Activated CD4-positive, alpha-beta T cell treated with anti-CD3 and anti-CD28 coated beads, Interleukin-2, amount 50 U/mL, for 1 hour (primary cell): ENCODE measurements at places on chromosomes 13 and 19.

DNA sequence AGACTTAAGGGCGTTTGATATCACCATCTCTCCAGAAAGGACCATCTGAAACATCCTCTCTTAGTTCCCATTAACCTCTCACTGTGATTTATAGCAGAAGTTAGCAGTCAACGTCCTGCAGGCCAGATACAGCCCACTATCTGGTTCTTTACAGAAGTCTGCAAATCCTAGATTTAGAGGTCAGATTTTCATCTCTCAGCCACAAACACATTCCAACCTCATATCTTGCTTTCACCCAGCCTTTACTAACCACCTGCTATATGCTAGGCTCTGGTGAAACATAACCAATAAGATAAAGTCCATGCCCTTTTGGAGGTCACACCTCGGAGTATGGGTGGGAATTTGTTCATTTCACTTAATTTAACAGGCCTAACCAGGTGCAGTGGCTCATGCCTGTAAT is 76.8 kb upstream of the CACNA1A start:
- no peak for DNase-seq

- peak; percentile 60 for DNase-seq
These were observed 11.9 kb upstream of the FOSB start for GRCh38 chr19:45455707-45456499.

DNA sequence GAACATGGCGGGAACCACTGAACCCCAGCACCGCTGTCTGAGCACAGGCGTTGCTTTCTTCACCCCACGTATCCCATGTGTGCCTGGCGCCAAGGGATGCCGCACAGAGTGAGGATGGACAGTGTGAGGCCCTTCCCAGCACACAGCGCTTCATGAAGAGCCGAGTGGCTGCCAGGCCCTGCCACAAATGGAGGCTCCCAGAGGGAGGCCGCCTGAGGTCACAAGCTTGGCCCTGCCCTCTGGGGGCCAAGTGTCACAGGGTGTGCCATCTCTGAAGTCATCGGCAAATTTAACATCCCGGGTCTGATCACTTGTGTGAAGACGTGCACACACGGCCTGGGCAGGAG is 24.4 kb downstream of the MPND start:
- DNase-seq = no peak

GRCh38 chr13:51451467-51452360 is 1.1 kb downstream of the INTS6 start:
- DNase-seq = peak; percentile 70

DNA sequence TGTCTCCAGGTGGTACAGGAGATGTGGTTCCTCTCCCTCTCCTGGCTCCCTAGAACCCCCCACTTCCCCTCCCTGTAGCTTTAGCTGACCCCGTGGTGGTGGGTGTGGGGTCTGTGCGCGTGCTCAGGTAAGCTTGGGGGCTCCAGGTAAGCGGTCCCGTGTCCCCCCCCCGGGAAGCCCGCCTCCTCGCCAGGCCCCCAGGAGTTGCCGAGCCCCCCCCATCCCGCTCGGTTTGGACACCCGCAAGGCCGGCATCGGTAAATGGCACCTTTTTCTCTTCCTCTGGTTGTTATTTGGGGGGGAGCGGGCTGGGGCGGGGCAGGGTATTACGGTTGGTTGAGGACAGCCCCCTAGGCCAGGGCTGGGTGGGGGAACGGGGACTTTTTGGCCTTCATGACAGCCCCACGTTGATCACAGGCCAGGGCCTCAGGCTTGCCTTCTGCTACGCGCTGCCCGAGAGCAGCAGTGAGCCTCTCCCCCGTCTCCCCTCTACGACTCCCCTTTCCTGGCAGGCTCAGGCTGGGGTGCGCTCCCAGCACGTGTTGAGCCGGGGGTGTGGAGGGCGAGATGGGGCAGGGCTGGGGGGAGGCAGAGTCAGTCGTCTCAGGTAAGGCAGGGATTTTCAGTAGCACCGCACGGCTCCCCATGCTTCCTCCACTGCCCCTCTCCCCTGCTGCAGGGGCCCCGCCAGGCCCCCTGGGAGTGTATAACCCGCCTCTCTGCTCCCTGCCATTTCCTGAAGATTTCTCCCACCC is 10.7 kb upstream of the LIN7B start:
- DNase-seq = no peak

- DNase-seq = no peak
These were observed 46.2 kb downstream of the FNDC3A start for GRCh38 chr13:49021953-49022352.

DNA sequence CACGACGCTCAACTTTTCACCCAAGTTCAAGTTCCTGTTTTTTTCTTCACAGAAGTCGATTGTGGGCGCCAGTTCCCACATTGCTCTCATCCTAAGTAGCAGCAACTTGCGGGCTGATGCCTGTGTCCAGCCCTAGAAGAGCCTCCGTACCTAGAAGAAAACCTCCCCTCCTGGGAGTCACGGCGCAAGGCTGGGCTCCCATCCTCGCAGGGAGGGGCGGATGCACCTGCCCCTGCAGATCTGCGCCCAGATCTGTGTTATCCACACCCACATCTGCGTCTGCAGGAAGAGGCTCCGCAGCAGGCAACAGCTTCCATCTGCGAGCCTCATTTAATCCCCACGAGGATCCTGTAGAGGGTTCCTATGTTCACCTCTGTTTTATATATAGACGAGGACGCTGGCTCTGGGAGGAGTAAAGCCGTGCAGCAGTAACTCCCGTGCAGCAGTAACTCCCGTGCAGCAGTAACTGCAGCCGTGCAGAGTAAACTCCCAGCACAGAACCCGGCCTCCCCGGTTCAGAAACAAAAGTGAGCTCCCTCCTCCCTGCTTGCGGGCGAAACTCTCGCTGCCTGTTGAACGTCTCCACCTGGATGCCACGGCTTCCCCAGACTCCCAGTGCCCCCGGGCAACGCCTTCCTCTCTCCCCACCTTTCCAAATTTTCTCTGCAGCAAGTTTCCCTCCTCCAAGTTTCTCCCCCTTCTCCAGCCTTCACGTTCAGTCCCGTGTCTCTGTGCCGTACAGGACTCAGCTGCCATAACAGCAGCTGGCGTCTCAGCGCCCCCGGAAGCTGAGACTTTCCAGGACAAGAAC is 23.5 kb upstream of the LAIR1 start:
- DNase-seq = peak; percentile 34

DNA sequence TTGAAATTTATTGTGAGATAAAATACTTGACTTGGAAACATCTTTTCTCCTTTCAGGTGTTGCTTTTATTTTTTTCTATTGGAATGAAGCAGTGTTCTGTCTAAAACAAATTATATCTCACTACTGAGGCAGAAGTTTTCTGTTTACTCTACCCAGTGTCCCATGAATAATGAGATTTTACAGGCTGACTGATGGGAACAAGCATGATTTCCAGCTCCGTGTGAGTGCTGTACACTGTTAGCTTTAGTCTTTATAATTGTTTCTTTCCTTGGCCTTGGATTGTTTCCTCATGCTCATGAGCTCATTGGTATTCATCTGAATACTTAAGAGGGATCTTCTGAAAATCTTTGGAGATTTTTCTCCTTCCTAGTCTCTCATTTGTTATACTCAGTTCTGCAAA is 2049.5 kb upstream of the PRR20A start:
- DNase-seq = no peak
